DMS79 (cell line): ENCODE measurements at places on chromosomes 2 and 18.

GRCh38 chr18:23887493-23887892, 127.1 kb upstream of the TTC39C start:
- peak; percentile 50 for DNase-seq

GRCh38 chr2:142140434-142140845, 9.6 kb upstream of the LRP1B start:
- DNase-seq = no peak

GRCh38 chr2:5977477-5977876, 285.3 kb downstream of the SOX11 start:
- no peak for DNase-seq

GRCh38 chr18:62341473-62341872, 16.4 kb downstream of the TNFRSF11A start:
- no peak for DNase-seq

- DNase-seq = no peak
Measured at GRCh38 chr2:149009576-149010461, 28.7 kb upstream of the LYPD6B start.
